ENCODE measurements at places on chromosomes 2 and 18. TPM values are rescaled to one million over a fixed set of nuclear protein-coding genes. Genes with fewer than 3 reads are reported as not detected.

- no peak for DNase-seq
Measured at GRCh38 chr2:56209701-56210100, 25.9 kb downstream of the CCDC85A start.

GRCh38 chr2:159875083-159875482, 77.1 kb upstream of the CD302 start:
- no peak for DNase-seq

DNA sequence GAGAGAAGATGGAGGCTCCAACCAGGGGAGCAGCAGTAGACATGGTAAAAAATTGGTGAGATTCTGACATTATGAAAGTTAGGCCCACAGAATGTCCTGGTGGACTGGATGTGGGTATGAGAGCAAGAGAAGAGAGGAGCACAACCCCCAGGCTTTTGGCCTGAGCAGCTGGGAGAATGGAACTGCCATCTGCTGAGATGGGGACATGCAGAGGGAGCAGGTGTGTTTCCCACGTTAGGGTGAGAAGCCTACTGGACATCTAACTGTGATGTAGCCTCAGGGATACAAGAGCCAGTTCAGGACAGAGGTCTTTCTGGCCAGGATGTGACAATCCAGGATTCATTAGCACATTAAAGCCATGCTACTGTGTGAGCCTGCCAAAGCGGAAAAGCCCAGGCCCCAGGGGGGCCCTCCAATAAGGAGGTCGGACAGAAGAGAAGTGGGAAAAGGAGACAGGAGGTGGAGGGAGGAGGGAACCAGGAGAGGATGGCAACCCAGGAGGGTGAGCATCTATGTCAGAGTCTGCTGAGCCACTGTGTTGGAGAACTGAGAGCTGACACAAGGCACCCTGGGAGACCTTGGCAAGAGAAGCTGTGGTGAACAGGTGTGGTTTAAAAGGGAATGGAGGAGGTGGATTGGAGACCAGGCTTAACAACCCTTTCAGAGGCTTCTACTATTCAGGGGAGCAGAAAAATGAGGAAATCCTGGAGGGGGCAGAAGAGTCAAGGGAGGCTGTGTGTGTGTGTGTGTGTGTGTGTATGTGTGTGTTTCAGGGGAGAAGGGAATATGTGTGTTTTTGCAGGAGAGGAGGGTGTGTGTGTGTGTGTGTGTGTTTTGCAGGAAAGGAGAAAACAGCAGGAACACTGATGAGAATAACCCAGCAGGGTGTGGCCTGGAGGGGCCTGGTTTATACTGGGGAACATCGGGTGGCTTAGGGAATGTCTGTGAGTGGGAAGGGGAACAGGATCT, 10.5 kb downstream of the CYB5A start:
- no peak for DNase-seq

DNA sequence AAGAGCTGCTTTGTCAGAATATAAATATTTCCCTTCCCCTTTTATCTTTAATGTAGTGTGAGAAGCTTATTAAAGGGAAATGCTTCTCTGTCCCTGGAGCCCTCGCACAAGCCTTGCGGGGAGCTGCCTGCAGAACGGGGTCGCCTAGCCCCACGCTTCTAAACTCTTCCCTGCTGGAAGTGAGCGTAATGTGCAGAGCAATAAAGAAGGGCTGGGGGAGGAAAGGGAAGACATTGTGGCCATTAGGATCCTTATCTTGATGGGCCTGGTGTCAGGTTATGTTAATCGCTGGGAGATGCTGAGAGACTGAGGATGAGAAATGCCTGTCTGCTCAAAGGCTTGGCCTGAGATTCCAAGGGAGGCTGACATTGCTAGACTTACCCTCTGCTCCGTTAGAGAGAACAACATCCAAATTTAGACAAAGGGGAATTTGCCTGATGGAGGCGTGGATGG, 18.9 kb upstream of the FZD7 start:
- DNase-seq: no peak

DNA sequence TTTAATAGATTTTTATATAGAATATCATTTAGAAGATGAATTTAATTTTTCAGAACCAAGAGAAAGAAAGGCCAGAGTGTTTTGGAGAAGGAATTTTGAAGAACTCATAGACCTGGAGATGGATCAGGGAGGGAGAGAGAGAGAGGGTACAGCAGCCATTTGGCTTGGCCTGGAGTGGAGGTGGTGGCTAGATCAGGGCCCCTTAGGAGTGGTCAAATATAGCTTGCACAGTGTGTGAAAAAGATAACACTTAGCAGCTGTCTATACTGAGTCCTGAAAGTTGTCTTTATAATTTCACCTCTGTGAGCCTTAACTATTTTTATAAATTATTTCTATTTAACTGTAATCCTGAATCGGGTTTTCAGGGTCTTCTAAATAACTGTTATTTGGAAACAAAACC, 38.8 kb upstream of the ACYP2 start:
- no peak for DNase-seq

GRCh38 chr18:3012136-3013023, 564 bp downstream of the LPIN2 start:
- no peak for DNase-seq

- peak; percentile 78 for DNase-seq
Measured at GRCh38 chr2:157785200-157785599, 90.9 kb downstream of the ACVR1 start.

GRCh38 chr2:219289537-219290361, 10.6 kb downstream of the DNAJB2 start:
- peak; percentile 94 for DNase-seq

- no peak for DNase-seq
Measured at GRCh38 chr2:89833116-89833779, 1141.8 kb downstream of the RPIA start.

GRCh38 chr2:44825702-44826101, 115.8 kb upstream of the SIX3 start:
- no peak for DNase-seq

GRCh38 chr2:142307086-142307485, 176.3 kb upstream of the LRP1B start:
- DNase-seq: no peak

DNA sequence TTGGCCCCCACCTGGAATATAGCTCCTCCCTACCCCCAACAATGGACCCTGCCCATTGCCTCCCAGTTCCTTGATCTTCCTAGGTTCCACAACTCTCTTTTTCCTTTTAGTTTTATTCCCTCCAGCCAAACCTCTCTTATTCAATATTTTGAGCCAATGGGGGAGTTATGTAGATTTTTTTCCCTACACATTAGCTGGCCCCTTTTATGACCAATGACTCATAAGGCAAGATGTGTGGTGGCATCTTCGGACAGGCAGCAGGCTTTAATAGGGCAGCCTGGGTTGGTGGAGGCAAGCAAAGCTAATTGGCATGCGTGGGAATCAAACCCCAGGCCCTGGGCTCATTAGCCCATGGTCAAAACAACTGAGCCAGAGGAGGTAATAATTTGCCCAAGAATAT, 9.2 kb downstream of the GRP start:
- no peak for DNase-seq

- DNase-seq: no peak
Measured at GRCh38 chr2:114688241-114688640, 245.8 kb downstream of the DPP10 start.

GRCh38 chr2:196839574-196839973, 30.4 kb upstream of the C2orf66 start:
- DNase-seq: no peak

- no peak for DNase-seq
Measured at GRCh38 chr2:152492131-152492530, 157.2 kb downstream of the FMNL2 start.

DNA sequence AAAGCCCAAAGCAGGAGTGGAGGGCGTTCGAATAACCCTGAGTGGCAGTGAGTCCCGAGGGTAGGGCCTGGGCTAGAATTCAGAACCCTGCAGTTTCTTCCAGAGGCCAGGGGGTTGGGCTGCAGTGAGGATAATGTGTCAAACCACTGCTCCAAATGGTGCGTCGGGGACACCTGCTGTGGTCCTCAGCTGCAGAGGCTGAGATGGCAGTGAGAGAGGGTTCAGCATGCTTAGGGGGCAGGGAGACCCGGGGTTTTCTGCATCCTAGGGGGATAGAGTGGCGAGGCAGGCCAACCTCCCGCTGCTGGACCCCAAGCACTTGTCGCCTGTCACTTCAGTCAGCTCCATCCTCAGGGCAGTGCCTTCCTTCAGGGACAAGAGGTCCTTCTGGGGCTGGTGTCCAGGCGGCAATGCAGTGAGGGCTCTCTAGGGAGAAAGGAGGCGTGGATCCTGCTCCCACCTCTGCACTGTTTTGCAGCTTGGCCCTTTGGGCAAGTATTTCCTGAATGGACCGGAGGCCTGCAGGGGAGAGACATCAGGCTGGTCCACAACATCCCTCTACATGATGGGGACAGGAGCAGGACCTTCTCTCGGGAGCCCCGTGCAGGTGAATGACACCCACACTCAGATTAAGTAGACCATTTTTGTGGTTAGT, 8.4 kb upstream of the NTSR2 start:
- DNase-seq: no peak

GRCh38 chr2:98126061-98126460, 39.1 kb downstream of the VWA3B start:
- no peak for DNase-seq

DNA sequence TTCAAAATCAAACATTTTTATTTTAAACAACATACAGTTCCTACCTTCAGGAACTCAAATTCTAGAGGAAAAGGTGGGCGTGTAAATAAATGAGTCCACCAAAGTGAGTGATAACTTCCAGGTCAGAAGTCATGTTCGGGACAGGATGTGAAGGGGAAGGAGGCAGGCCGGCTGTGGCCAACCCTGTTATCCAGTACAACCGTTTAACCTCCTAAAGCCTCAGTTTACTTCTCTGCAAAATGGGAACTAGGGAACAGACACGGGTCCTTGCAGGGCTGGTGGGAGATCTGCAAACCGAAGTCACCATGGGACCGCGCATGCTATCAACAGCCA, 373 bp downstream of the EIPR1 start:
- peak; percentile 44 for DNase-seq

GRCh38 chr18:46917803-46918600, 600 bp downstream of the KATNAL2 start:
- DNase-seq: peak; percentile 38

GRCh38 chr2:225597911-225598310, 198.4 kb downstream of the NYAP2 start:
- peak; percentile 1 for DNase-seq

GRCh38 chr2:232937278-232937906, 67.3 kb downstream of the SNORC start:
- DNase-seq: peak; percentile 72

DNA sequence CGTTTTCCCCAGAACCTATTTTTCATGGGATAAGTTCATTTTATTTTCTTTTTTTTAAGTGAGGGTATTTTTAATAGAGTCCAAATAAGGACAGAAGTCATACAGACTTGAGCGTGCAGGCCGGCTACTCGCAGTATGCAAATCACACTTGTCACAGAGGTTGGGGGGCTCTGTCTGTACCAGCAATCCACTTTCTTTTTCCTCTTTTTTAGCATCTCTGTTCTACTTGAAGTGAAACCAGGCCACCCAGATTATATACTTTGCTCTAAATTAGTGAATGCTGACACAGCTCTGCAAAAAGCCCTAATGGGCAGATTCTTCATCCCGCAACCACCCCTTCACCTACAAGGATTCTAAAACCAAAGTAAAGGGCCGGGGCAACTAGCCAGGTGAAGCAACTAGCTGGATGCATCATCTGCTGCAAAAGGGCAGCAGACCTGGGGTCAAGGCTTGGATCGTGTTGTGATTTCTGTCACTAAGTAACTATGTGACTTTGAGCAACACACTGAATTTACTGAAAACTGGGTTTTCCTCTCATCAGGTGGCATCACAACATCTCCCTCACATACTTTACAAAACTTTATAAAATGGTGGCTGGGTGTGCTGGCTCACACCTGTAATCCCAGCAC, 18.4 kb downstream of the KDSR start:
- DNase-seq: no peak

- DNase-seq: no peak
Measured at GRCh38 chr2:240688553-240688919, 3.1 kb upstream of the AQP12A start.

- no peak for DNase-seq
Measured at GRCh38 chr18:11429876-11430275, 179.5 kb upstream of the SLC35G4 start.

DNA sequence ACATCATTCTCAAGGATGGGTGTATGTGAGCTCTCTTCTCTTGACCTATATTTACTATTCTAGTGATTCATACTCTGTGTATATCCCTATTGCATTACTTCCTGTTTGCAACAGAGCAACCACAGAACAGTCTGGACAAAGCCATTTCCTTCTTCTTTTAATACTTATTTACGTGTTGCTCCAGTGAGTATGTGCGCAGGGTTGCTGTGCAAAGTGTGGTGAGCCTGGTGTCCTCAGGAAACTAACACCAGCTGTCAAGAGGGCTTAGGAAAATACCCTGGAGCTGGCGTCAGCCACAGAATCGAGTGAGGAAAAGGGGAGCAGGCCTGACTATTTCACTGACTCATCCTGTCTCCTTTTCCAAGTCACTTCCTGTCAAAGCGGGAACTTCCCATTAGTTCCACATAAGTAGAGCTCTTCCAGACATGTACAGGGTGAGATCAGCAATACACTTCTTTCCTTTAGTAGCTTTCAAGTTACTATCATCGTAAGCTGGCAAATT, 214.1 kb upstream of the COPS8 start:
- peak; percentile 90 for DNase-seq

DNA sequence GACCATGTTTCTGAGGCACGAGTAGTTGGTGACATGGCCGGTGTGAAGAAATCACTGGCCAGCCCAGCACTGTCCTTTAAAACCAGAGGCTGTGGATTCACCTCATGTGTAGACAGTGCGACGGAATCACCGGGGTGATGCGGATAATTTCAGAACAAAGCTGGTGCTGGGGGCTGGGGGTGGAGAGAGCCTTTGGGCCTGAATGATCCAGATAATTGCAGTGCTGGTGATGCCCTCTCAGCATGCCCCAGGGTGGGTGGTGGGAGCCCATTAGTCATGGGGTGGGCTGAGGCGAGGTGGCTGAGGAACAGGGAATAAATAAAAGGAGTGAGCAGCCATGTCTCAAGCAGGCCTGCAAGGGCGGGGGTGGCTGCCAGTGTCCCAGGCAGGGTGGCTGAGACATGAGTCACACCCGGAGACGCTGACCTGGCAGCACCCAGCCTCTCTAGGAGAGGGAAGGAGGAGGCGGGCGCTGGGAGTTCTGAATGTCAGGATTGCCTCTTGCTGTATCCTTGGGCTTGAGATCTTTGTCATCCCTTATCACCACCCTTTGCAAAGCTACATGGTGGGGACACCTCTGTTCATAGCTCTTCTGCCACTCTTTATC, 151.1 kb upstream of the MSH6 start:
- DNase-seq: peak; percentile 37

GRCh38 chr2:120759543-120760331, 24.1 kb downstream of the GLI2 start:
- no peak for DNase-seq

The ADAM23 gene
- total RNA-seq: 7.8 TPM

The LBX2 gene
- 3.0 TPM for total RNA-seq

The COL5A2 gene
- total RNA-seq: 671 TPM

The EHD3 gene
- 10.7 TPM for total RNA-seq

The MAP3K20 gene
- 68.2 TPM for total RNA-seq

The CHRND gene
- total RNA-seq: not detected

The PJVK gene
- total RNA-seq: 1.6 TPM

The ST8SIA3 gene
- total RNA-seq: 0.08 TPM

The SIX3 gene
- total RNA-seq: not detected

The CWC22 gene
- 31.8 TPM for total RNA-seq

The IL1RL1 gene
- total RNA-seq: 4.9 TPM

The TLX2 gene
- total RNA-seq: not detected
